ENCODE measurements at places on chromosomes 6 and 20. TPM values are rescaled to one million over a fixed set of nuclear protein-coding genes. Genes with fewer than 3 reads are reported as not detected.

DNA sequence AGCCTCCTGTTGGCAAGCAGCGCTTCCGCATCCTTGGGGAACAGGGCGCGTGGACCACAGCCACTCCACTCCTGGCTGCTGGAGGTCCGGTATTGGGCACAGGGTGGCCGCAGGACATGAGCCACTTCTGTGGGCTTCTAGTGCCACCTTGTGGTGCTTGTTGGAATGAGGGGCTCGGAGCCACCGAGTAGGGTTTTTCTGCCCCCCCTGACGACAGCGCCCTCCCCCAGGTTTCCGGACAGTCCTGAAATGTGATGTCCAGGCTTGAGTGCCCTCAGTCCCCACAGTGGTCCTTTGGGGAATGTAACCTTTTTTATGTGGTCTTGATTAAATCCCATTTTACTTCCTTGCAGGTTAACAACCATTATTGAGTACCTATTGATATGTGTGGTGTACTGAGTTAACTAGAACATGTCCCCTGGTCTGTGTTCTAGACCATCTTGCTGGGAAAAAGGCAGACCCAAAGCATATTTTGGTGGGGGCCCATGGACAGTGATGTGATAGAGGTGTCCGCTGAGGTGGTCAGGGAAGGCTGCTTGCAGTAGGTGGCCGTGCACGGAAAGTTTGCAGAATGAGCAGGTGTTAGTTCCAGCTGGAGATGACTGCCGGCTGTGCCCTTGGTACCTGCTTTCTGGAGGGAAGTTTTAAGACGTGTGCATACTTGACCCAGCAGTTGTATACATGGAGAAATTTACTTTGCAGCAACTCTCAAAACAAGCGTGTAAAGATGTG lies 70.0 kb downstream of the PTPN1 start:
- peak; percentile 81 for DNase-seq

FOXF2 gene
- total RNA-seq: not detected

GRCh38 chr6:41717392-41717736 lies 18.0 kb downstream of the TFEB start:
- DNase-seq: no peak

ALDH8A1 gene
- not detected for total RNA-seq

TENT5A gene
- 5.5 TPM for total RNA-seq

- DNase-seq: no peak
Observed at GRCh38 chr6:139148557-139149235, 13.8 kb downstream of the HECA start.

DNA sequence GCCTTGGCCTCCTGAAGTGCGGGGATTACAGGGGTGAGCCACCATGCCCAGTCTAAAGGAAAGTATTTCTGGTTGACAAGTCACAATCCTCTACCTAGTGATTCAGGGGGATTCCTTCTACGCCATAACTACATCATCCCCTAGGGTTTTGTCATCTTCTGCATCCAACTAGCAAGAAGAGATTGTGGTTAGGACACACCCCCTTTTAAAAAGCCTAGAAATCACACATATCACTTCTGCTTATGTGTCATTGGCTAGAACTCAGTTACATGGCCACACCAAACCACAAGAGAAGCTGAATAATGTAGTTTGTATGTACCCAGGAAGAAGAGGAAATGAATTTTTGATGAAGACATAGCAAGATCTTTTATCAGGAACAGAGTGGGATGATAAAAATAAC lies 14.7 kb upstream of the CHD6 start:
- no peak for DNase-seq

DNA sequence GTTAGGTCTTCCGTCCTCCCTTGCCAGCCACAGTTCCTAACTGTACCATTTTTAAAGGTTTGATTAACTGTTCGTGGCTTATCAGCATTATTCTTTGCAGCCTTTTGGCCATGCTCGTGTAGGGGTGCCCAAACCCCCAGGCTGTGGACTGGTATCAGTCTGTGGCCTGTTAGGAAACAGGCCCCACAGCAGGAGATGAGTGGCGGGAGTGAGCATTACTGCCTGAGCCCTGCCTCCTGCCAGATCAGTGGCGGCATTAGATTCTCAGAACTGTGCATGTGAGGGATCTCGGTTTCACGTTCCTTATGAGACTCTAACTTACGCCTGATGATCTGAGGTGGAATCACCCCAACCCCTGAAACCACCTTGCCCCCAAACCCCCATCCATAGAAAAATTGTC lies 79.3 kb downstream of the TBC1D7 start:
- no peak for DNase-seq

PTK7 gene
- total RNA-seq: 147 TPM

APCDD1L gene
- 10.9 TPM for total RNA-seq

PARD6B gene
- 29.2 TPM for total RNA-seq

DNA sequence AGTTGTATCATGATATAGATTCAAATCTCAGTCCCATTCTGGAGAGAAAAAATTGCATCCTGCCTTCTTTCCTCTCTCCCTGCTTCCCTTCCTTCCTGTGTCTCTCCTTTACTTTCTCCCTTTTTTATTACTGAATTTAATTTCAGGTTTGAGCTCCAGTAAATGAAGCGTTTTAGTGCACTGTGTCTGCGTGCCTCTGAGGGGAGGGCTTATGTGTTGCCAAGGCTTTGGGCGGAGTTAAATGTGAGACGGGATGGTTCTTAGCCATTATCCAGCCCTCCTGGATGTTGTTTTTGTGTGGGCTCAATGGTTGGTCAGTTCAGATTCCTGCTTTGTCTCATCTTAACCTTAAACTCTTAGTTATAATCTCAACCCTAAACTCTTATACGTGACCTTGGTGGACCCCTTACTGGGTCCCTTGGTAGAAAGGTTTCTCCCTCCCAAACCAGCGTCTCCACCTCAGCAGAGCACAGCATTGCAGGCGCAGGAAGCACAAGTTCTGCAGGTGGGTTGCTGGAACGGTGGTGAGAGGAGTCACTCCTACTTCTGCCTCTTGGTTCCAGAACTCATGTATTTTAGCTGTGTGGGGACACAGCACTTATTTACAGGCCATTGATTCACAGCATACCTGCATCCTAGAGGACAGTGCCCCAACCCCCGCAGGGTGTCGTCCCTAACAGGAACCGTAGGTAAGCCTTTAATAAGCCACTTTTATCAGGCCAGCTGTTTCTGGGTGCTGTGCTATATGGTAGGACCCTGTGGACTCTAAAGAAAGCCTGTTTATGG lies 68.5 kb downstream of the DNAH8 start:
- DNase-seq: peak; percentile 52

ALDH5A1 gene
- 5.2 TPM for total RNA-seq

DNA sequence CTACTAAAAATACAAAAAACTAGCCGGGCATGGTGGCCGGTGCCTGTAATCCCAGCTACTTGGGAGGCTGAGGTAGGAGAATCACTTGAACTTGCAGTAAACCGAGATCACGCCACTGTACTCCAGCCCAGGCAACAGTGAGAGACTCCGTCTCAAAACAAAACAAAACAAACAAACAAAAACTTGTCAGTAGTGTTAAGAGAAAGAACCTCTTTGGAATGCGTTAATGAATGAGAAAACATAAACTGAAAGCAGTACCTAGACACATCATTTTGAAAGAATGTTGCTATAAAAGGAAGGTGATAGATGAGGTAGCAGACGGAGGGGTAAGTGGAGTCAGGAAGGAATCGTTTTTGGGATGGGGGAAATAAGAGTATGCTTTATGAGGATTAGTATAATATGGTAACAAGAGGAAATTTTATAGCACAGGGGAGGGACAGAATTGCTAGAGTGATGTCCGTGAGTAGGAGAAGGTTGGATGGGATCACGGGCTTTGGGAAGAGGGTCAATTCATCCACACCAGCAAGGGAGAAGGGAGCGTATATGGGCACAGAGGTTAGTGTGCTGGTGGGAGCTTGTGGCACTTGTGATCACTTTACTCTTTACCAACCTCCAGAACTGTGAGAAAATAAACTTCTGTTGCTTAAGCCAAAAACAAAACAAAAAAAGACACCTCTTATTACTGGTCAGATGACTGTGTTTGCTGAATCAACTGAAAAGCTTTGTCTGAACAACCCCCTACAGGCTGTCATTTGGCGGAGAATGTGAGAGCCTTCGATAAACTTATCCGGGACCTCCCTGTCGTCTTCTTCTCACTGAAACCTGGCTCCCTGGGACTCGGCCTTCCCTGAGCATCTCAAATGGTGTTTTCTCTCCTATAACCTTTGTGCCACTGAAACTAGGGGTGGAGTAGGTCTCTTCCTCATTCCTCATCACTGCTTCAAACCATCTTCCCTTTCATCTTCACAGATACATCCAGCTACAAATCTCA lies 48.9 kb upstream of the TFAP2A start:
- DNase-seq: peak; percentile 41

DNA sequence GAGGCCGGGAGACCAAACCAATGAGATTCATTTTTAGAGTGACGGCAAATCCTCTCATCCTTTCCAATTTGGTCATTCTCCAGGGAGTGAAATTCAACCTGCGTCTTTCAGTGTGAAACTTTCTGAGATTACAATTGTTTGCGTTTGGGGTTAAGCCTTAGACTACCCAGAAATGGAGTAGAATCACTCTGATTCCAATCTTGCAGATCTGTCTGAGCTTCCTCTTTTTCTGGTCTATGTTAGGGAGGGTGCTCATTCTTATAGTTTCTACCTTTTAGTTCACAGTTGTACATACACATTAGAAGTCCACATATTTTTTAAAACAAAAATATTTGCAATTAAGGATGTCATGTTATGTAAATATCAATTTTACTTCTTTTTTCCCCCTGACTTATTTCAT lies 183.0 kb upstream of the PHACTR1 start:
- DNase-seq: no peak

EMILIN3 gene
- 6.3 TPM for total RNA-seq

DNA sequence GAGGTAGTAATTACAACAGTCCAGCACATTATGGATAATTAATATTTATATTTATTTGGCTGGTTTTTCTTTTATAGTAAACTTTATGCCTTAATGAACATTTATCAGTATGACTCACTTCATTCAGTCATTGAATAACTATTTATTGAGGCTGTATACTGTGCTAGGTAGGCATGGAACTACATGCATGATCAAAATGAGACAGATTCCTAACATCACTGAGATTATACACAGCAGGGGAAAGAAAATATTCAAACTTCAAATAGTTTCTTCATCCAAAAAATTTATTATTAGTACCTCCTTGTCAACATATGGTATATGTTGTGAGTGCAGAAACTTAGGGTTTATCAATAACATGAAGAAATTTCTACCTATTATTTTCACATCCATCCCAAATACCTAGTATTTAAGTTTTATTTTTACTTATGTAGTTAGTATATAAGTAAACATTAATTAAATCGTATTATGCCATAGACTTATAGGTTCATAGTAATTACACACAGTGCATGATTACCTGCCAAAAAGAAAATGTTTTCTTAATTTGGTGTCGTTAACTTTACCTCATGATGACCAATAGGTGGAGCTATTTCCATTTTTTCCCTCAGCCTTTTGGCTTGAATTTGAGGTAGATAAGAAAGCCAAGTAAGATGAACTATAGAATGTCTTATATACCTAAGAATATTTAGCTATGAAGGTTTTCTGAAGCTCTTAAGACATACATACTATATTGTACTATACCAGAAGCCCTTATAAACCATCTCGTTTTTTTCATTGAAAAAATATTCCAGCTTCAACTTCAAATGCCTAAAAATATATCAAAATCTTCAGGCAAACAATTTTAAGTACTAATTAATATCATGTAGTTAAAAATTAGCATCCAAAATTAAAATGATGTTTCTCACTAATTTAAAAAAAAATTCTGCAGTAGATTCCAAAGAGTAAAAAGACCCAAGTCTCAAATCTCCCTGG lies 12.5 kb upstream of the TMEM30A start:
- DNase-seq: peak; percentile 86

- no peak for DNase-seq
Observed at GRCh38 chr6:5250911-5251310, 9.8 kb downstream of the LYRM4 start.

GRCh38 chr6:75403563-75404080 lies 90.0 kb downstream of the FILIP1 start:
- DNase-seq: no peak

VWA7 gene
- 0.12 TPM for total RNA-seq

LPIN3 gene
- 8.4 TPM for total RNA-seq

KCNQ5 gene
- 2.3 TPM for total RNA-seq

DNA sequence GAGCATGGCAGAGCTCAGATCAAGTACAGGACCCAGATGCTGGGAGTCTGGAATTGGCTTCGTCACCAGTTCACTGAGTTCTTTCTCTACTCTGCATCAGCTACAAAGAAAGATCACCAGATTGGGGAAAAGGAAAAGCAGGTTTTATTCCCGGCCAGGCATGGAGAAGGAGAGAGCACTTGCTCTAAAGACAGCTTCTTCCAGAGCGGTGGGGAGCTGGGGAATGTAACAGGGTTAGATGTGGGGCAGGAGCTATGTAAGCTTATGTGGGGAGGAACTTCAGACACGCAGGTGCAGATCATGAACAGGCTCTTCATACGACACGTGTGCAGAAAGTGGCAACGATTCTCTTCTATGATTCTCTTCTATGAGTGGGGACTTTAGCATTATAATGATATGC lies 4.9 kb upstream of the ACSS1 start:
- DNase-seq: no peak

DNA sequence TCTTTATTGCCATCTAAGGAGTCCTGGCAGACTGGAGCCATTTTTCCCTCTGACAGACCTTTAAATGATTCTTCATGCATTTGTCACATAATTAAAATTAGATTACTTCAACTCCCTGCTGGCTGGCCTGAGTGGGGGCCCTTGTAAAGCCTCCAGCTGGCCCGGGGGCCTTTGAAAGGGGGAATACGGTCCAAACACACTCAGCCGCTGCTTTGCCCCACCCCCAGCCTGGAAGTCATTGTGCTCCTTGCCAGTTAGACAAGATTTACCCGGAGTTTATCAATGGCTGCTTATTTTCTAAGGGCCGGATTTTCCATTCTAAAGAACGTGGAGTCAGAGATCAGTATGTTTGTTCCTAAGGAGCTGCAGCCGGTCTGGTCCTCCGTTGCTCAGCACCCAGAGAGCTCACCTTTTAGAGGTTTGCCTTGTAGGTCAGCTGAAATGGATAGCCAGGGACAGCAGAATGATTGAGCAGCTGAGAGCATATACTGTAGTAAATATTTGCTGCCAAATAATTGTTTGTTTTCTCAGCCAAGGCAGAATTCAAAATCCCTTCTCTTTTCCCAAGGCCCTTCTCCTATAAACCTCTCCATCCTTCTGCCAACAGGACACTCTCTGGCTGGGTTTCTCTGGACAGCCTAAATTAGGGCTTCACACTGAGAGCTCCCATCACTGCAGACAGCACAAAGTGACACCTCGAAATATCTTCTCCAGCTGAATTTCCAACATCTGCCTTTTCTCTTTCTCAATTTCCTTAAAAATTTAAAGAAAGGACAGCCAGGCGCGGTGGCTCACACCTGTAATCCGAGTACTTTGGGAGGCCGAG lies 68.4 kb upstream of the RBM24 start:
- DNase-seq: no peak
